Pericardium fibroblast (primary cell): ENCODE measurements at places on chromosomes 1 and 21. TPM values are rescaled to one million over a fixed set of nuclear protein-coding genes. Genes with fewer than 3 reads are reported as not detected.

OR6K3 gene
- total RNA-seq, result not detected in 2 replicates

IL6R gene
- 3.9 and 9.3 TPM in 2 replicates for total RNA-seq

GPR157 gene
- total RNA-seq, result 2.1 and 2.9 TPM in 2 replicates

CDCP2 gene
- total RNA-seq, result not detected in 2 replicates

DIRAS3 gene
- total RNA-seq, result 1.6 and 4.0 TPM in 2 replicates

ZNF683 gene
- total RNA-seq, result not detected in 2 replicates

PLA2G5 gene
- total RNA-seq, result 7.5 TPM in 1 of 2 replicates, not detected in the other

OR2L13 gene
- not detected in 2 replicates for total RNA-seq

CD52 gene
- not detected in 2 replicates for total RNA-seq

S100A9 gene
- 0.82 TPM in 1 of 2 replicates, not detected in the other for total RNA-seq

KANK4 gene
- under 0.01 and 0.43 TPM in 2 replicates for total RNA-seq

CFAP74 gene
- total RNA-seq, result not detected in 2 replicates

NENF gene
- 110 and 150 TPM in 2 replicates for total RNA-seq

FCRL6 gene
- total RNA-seq, result not detected in 2 replicates

MFAP2 gene
- total RNA-seq, result 118 and 137 TPM in 2 replicates

APH1A gene
- total RNA-seq, result 92.1 and 92.4 TPM in 2 replicates

ETV3L gene
- total RNA-seq, result not detected in 2 replicates

OR2AK2 gene
- not detected in 2 replicates for total RNA-seq

DCST1 gene
- total RNA-seq, result not detected in 2 replicates

SPRR2B gene
- not detected in 2 replicates for total RNA-seq

HSD11B1 gene
- total RNA-seq, result 31.7 and 49.4 TPM in 2 replicates

THEMIS2 gene
- 3.2 and 5.6 TPM in 2 replicates for total RNA-seq

SMCP gene
- total RNA-seq, result not detected in 2 replicates

IVL gene
- total RNA-seq, result not detected in 2 replicates

IL20 gene
- total RNA-seq, result not detected in 2 replicates

CATSPERE gene
- 0.12 and 0.26 TPM in 2 replicates for total RNA-seq

PLA2G2C gene
- total RNA-seq, result not detected in 2 replicates
